HEK293T (cell line): ENCODE measurements at places on chromosomes 1 and 21.

- DNase-seq, result no peak
Observed at GRCh38 chr1:211411639-211412038, 80.3 kb downstream of the RD3 start.

GRCh38 chr1:204121840-204122555, 29.8 kb downstream of the ETNK2 start:
- DNase-seq, result no peak

DNA sequence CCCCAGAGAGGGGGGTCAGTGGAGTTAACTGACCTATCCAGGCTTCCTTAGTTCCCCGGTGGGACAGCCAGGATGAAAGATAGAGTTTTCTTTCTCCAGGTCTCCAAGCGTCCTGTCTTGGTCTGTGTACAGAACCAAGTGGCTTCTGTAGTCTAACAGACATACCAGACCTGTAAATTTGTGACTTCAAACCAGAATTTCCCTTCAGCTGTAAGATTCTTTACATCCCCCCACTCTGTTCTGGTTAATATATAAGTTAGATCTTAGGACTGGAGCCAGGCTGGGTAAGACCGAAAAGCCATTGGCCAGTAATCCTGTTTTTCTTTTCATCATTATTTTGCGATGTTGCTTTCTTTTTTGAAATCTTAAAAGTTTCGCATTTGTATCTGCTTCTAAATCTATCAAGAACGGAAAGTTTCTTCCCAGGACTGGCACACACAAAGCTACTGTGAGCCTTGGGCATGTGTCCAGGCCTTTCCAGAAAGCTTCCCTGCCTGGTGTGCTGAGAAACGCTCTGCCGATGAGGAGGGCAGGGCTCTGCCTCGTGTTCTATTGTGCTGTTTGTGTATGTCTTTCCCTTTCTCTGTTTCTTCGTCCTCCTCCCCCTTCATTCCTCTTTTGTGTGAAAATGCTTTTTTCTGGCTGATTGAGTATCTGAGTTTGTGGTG, 72.3 kb downstream of the RGL1 start:
- DNase-seq, result no peak

GRCh38 chr1:59141267-59141863, 155.5 kb upstream of the FGGY start:
- no peak for DNase-seq

DNA sequence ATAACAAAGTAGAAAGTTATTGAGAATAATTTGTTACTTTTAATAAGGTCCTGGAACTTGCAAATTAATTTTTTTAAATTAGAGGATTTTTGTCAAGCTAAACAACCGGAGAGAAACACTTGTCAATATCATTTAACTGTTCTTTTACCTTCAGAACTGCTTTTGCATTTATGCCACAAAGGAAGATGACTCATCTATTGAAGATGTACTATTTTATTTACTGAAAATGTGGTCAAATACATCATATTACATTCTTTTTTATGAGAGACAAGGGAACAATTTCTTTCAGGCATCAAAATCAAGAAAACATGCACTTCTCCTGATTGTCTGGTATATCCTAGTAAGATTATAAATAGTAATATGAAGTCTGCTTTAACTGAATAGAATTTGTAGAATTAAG, 558.2 kb upstream of the PRMT6 start:
- no peak for DNase-seq

DNA sequence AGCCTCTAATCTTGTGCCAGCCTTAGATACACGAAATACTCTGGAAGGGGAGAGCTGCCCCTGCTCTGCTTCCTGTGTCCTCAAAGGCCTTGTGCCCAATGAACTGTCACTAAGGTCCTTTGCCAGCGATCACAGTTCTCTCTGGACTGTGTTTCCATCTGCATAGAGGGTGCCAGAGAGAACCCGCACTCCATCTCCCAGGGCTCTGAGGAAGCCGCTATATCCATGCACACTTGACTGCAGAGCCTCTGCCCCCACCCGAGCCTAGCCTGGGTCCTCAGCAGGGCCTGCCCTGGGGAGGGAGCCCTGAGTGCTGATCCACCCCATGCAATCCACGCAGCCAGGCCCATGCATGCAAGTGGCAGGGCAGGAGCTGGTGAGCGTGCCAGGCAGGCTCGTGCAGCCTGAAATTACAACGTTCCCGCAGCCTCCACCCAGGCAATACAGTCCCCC, 30.6 kb upstream of the KIF21B start:
- DNase-seq, result no peak

- no peak for DNase-seq
Observed at GRCh38 chr1:83682132-83682531, 316.8 kb downstream of the TTLL7 start.

GRCh38 chr1:58780836-58781452, 2.9 kb downstream of the JUN start:
- DNase-seq, result no peak

DNA sequence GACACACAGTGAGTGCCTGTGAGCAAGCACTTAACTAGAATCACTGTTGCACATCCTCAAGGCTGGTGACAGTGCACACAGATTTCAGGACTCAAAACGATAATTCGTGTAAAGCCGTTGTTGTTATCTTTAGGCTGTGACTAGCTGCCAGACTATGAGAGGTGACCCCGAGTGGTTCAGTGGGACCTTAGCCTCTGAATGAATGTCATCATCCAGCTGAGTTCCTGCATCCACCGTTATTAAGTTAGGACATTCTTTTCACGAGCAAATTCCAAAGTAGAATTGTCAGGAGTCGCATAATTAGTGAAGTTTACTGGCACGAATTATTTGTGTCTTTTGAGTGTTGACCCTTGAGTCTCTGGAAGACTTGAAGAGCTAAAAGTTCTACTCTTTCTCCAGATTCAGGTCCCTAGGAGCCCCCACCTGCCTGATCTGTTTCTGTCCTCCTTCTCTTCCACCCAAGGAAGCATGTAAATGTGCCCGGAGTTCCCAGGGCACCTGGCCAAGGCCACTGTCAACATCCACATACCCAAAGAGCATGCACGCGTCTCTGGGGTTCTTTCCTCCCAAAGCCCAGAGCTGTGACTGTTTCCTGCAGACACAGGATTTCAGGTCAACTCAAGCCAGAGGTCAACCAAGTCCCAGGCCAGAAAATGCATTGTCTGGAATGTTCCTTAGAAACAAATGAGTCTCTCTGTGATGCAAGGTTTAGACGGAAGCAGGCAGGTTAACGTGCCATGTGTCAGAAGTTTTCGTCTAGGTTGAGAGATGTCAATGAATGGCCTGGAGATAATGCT, 207.2 kb downstream of the TOMM20 start:
- DNase-seq, result no peak

DNA sequence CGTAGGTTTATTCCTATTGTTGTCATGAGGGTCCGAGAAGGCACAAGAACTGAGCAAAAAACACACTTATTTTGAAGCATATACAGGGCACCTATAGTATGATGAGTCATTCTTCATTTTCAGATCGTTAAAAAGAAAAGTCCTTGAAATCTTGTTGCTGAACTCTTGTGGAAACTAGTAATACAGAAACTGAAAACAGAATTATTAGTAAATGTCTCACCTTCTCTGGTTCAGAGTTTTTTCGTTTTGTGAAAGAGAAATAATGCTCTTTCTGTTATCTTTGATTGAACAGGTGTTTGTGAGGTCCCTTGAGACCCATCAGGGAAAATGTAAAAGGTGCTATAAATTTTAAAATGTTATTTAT, 102.0 kb upstream of the COA6 start:
- no peak for DNase-seq

DNA sequence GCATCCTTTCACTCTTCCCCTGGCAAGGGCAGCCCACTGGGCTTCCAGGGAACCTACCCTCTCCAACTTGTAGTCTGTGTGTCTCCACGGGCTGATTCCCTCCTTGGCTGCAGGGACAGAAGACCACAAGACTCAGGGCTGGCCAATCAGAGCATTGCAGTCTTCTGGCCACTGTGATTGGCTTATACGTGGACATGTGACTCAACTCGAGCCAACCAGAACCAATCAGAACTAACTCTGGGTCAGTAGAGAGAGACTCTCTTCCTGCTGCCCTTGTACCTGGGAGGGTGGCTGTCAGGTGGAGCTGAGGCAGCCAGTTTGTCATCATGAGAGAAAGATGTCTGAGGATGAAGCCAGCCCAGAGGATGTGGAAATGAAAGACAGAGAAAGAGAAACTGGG, 64.0 kb downstream of the DHRS3 start:
- DNase-seq, result peak; percentile 48

DNA sequence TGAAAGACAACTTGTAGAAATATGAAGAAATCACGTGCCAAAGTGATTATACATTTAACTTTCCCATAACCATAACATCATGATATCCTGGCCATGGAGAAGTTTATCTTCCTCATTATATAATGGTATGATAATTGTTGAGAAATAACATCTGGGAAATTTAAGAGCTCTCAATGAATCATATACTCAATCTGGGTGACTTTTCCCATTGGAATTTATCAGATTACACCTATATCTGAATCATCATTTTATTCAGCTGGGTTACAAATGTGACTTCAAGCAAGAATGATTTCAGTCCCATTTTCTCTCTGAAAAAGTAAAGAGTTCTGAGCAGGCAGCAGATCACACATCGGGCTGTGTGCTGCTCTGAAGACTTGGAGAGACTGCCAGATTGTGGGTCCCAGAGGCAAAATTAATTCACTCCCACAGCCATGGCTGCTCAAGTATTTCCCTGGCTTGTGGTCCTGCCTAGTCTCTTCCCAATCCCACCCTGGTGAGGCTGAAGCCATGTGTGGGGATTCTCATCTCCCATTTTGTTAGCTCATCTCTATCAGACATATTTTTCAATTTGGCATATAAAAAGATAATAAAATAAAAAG, 278.0 kb downstream of the MRPL39 start:
- no peak for DNase-seq

GRCh38 chr21:41636636-41637630, 129.0 kb upstream of the TMPRSS2 start:
- DNase-seq, result no peak
